ENCODE measurements at places on chromosomes 12 and 14. TPM values are rescaled to one million over a fixed set of nuclear protein-coding genes. Genes with fewer than 3 reads are reported as not detected.

- DNase-seq, result no peak
Observed at GRCh38 chr14:44898551-44898950, 63.2 kb downstream of the KLHL28 start.

DNA sequence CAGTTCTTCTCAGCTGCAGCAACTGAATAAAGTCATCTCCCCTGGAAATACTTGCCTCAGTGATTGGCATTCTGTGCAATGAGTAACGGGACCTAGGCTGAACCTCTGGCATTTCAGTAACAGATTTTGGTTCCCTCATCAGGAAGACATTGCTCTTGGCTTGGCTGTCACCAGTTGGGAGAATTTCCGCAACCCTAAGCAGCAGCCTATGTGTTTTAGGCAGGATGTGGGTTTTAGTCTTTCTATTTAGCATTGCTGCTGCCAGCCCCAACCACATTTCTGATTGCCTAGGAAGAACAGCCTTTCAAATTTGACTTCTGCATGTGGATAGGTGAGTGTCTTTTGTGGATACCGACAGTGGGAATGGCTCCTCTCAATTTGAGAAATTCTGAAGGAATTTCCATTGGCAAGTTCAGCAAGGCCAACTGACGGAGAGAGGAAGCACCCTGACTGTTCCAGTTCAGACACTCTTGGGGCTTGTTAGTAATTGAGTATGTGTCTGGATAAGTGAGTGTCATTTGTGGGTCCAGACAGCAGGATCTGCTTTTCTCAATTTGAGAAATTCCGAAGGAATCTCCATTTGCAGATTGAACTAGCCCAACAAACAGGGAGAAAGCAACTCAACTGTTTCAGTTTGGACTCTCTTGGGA is 19.0 kb upstream of the CLEC2A start:
- DNase-seq, result no peak

GRCh38 chr12:32261638-32262037 is 137.7 kb upstream of the FGD4 start:
- no peak for DNase-seq

GRCh38 chr12:115543269-115543668 is 734.2 kb downstream of the MED13L start:
- no peak for DNase-seq

GRCh38 chr14:74616996-74617700 is 5.1 kb upstream of the LTBP2 start:
- DNase-seq, result no peak

GRCh38 chr14:32980178-32980901 is 41.7 kb downstream of the NPAS3 start:
- DNase-seq, result no peak

DNA sequence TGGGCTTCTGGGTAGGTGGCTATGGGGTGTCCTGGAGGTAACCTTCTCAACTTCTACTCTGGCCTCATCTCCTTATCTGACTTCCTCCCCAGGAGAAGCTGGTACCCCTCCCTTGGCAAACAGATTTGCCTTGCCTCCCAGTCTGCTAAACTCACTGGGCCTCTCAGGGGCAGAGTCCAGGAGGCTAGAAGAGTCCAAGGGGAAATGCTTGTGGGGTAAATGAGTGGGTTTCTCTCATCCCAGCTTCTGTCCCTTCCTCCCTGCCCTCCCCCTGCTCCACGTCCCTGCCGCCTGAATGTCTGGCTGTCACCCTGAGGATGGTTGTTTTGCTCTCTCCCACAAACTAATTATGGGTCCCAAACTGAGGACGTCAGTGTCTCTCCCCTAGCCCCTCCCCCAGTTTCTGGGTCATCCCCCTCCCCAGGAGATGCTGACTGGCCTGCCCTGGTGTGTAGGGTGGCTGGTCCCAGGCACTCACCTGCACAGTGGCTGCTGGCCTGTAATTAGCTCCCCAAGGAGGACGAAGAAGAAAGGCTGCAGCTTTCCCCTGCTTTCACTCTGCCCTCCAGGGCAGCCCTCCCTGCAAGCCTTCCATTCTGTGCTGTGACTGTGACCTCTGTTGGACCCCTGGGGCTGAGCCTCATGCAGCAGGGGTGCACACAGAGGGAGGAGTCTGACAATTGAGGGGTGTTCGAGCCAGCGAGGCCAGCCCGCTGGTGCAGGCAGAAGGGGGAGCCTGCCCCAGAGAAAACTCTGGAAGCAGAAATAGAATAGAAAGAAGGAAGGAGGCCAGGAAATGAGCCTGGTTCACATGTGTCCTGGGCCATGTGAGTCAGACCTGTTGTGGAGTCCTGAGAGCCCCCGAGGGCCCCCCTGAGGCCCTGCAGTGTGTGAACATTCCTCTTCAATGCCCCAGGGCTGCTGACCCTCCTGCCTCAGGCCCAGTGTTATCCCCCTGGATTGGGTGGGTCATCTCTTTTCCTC is at the start of gene LRP1-AS:
Gene LRP1-AS, minus strand, starts transcription at position 659 of the 984 bp plus-strand sequence.
- no peak for DNase-seq

GRCh38 chr12:15558915-15559528 is 230.2 kb downstream of the EPS8 start:
- DNase-seq, result no peak

DNA sequence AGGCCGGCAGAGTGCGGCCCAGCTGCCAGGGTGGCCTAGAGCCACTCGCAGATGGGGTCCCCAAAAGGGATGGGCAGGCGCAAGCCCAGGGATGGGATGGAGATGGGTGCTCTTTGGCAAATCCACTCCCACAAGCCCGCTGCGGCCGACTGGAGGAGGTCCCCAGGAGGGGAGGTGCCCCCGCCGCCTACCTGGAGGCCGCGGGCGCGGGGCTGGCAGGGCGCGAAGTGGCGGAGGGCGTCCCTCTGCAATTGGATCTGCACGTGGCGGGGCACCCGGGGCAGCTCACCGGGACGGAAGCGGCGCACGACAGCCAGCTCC is 730 bp downstream of the PPP1R3E start:
- DNase-seq, result no peak

DNA sequence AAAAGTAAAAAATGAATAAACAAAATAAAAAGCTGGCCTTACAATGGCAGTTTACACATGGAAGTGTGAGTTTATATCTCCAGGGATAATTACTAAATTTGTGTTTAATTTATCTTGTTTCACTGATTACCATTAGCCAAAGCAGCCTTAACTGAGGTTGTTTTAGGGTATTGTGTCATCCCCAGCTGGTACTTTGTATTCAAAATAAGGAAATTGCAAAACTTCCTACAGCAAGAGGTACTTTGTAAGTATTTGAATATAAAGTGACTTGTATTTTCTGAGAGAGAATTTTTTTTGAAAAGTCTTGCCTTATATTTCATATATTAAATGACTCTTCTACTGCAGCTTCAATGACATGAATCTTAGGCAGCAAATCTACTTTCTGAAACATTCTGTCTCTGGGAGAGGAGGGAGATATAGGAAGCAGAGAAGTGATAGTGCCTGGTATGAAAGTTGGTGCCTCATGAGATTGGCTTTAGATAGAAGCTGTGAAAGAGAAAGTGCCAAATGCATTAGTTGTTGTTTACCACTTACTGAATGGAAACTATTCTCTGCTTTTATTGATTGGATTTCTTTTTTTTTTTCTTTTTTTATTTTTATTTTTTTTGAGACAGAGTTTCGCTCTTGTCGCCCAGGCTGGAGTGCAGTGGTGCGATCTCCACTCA is 6.7 kb downstream of the FNTB start:
- DNase-seq, result no peak

DNA sequence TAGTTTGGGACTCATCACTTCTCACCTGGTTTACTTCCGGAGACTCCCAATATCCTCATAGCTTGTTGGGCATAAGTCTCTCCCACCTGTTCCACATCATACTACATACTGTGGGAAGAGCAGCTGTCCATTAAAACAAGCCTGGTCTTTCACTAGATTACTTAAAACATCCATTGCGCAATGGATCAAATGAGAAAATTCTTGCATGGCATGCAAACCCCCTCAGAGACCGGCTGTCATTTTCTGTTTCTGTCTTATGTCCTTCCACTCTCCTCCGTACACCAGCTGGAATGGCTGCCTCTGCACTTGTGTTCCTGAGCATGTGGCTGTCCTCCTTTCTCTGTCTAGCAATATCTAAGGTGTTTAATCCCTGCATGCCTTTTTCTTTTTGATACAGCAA is 265.6 kb downstream of the TMEM117 start:
- DNase-seq, result no peak

- DNase-seq, result no peak
Observed at GRCh38 chr12:62605981-62606380, 139.4 kb downstream of the MON2 start.

DNA sequence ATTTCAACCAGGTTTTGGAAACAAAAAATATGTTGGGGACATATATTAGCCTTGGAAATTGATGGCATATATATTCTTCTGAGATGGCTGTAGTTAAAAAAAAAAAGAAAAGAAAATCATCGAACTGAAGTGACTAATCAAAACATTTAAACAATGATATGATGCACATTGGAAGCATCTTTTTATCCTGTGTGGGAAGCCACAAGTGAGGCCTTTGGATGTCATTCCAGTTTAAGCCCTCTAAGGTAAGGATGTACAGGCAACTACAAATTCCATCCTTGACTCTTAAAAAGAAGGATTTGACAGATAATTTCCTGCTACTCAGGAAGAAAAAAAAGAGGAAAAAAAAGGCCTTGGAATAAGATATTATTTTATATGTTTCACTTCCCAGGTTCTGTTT is 9.6 kb upstream of the PTPRB start:
- DNase-seq, result no peak

GRCh38 chr12:31876568-31877424 is 82.4 kb upstream of the RESF1 start:
- peak; percentile 47 for DNase-seq

- no peak for DNase-seq
Observed at GRCh38 chr12:1391722-1392121, 202.7 kb downstream of the FBXL14 start.

DNA sequence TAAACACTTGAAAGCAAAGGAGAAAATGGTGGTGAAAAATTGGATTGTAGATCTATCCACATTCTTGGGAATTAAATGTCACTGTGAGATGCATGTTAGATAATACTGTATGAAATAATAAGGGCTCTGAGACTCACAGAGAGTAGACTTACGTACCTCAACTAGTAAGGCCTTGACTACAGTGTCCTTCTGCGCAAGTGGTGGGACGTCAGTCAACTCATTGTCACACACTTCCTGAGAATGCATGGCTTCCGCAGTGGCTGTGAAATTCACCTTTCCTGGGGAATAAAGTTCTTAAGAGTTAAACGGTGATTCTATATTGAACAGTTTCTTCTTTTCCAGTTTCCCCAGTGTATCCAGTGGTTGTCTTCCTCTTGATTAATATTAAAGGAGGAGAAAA is 32.6 kb upstream of the PZP start:
- no peak for DNase-seq

DNA sequence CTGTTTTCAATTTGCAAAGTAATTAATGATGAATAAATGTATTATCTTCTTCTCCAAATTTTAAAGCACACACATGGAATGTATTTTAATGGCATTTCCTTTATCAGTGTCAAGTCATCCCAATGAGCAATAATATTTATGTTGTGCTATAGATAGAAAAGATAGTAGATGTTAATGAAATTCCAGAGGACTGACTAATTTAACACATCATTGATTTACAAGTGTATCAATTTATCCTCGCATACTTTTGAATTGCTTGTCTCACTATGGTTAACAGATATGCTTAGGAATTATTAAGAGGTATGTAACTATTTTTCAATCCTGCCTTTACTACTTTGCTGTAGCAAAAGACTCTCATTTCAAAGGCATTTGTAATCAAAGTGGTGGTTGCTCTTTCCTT is 842.9 kb downstream of the SLC6A15 start:
- DNase-seq, result no peak

CLEC4D gene
- total RNA-seq, result not detected

RAB3IP gene
- 20.3 TPM for total RNA-seq

ITGB7 gene
- total RNA-seq, result 0.97 TPM

Measured in Right ventricle myocardium superior (tissue), 1 donor.